ENCODE measurements at places on chromosomes 7 and 10.

- DNase-seq, result no peak
These were observed 404 bp upstream of the FMC1 start for GRCh38 chr7:139340808-139341057.

- no peak for DNase-seq
These were observed 4.4 kb upstream of the FAM107B start for GRCh38 chr10:14779001-14779651.

DNA sequence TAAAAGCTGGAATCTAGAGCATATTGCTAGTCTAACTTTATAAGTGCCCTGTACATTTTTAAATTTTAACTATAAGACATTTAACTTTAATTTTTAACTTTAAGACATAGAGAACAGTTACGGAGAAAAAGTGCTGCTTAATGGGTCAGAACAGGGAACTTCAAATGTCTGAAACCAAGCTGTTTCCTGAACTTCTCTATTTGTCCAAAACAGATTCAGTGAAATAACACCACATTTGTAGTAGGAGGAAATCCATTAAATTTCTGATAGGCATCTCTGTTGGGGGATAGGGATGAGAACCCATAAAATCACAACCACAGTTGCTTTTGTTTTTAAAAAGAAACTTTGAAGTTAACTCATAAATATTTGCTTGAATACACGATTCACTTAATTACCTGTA is 170.8 kb upstream of the ANK3 start:
- no peak for DNase-seq

GRCh38 chr7:63028376-63029206 is 970.1 kb upstream of the ZNF722 start:
- no peak for DNase-seq

GRCh38 chr10:119526621-119527592 is 15.6 kb downstream of the RGS10 start:
- no peak for DNase-seq

All from activated CD4-positive, CD25-positive, alpha-beta regulatory T cell treated with anti-CD3 and anti-CD28 coated beads, Interleukin-2, amount 50 U/mL, for 16 hours (primary cell).